ENCODE measurements at places on chromosomes 7 and 10.

- DNase-seq = no peak
These were observed 128.6 kb upstream of the MDFIC start for GRCh38 chr7:114793155-114793845.

DNA sequence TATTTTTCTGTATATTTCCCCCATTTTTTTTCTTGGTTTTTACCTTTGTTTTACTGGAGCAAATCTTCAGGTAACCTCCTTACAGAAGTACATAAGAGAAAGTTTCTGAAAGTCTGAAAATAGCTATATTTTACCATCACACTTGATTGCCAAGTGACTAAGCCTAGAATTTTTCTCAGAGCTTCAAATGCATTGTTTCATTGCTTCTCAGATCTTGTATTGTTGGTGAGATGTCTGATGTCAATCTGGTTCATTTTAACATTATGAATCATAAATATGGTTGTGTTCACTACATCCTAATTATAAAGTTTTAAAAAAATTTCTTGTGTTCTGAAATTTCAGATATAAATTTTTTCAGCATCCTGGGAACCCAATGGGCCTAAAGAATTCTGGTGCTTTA, 228.2 kb downstream of the AHR start:
- DNase-seq = no peak

DNA sequence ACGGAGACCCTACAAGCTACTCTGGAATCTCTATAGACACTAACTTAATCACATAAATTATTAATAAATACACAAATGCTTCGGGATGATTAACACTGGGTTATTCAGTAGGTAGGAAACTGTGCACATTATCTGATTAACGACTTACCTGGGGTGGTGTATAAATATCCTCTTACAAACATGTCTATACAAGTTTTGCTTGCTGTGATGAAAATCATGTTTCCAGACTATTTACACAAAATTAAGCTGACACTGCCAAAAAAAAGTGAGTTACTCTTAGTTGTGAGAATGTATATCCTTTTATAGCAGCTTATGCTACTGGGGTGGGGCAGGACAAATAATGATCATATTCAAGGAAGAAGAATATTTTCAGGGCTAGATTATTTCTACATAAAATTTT, 314.6 kb downstream of the C7orf25 start:
- no peak for DNase-seq

DNA sequence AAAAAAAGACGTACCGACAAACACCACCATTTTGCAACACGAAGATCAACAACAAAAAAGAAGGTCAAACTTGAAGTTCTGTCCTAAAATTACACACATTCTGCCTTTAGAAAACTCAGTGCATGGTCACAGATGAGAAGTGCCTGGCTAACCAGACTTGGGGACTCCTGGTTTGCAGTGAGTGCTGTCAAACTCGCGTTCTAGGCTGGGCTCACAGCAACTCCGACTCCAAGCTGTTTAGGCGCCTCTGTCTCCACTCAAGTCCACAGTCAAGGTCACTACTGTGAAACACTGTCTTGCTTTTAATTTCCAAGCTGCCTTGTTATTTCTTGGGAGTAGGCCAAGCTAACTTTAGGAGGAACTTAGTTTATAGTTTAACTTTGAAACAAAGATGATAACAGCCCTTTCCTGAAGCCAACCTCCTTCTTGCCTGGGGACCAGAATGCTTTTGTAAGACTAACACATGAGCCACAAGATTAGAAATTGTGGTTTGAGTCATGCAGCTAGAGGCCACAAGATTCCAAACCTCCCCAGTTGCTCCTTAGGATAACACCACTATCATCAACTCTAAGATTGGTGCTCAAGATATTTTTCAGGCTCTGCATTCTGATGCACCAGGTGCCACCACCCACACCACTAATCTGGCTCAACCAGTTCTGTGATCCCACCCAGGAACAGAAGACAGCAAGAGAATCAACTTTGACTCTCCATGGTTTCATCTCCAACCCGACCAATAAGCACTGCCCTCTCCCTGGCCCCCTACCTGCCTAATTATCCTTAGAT, 1.1 kb upstream of the DNAAF5 start:
- DNase-seq = no peak

GRCh38 chr10:13528875-13529713, at the start of gene BEND7:
BEND7 (minus strand) TSS chr10:13529014; CDS start chr10:13528533, 481 bp downstream.
- DNase-seq = no peak

GRCh38 chr7:84149573-84149972, 45.0 kb downstream of the SEMA3A start:
- no peak for DNase-seq

DNA sequence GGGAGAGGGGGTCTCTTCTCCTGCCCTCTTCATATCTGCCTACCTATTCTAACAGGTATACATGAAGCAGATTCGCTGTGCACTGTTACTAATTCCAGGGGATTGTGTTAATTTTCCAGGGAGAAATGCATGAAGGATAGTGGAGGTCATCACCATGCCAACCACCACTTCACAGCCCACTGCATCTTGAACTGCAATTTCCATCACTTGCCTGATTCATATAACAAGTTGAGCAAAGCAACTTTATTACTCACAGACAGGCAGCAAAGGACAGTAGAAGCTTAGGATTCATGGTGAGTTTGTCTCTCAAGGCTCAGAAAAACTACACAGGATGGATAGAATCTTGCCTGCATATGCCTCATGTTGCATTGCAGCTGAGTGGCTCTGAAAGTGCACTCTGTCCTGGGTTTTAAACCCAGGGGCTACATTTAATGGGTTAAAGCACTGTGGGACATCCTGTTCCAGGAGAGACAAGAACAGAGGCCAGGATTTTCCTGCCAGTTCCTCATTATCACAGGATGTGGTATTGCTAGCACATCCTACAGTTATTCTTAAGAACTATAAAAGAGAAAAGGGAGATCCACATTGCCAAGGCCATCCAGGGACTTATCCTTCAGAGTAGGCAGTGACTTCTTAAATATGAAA, 136.9 kb upstream of the PRSS1 start:
- DNase-seq = no peak

- DNase-seq = no peak
These were observed 4.7 kb downstream of the CACNB2 start for GRCh38 chr10:18144928-18145327.

GRCh38 chr10:58920655-58921003, 255.8 kb upstream of the PHYHIPL start:
- DNase-seq = no peak

DNA sequence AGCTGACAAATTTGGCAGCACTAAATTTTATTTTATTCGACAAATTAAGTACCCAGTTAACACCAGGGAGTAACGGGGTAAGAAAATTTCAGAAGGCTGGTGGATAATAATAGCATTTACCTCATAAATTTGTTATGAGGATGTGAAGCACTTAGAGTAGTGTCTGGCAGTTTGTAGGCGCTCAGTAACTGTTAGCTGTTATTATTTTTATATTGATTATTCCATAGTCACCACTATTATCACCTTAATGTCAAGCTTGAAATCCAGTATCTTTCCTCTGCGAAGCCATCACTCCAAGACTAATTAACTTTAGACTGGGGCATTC, 563 bp upstream of the COA1 start:
- DNase-seq = no peak

- no peak for DNase-seq
These were observed 25.6 kb downstream of the ADCYAP1R1 start for GRCh38 chr7:31077484-31078362.

- DNase-seq = no peak
These were observed 147.5 kb downstream of the RAB11FIP2 start for GRCh38 chr10:117899181-117899683.

DNA sequence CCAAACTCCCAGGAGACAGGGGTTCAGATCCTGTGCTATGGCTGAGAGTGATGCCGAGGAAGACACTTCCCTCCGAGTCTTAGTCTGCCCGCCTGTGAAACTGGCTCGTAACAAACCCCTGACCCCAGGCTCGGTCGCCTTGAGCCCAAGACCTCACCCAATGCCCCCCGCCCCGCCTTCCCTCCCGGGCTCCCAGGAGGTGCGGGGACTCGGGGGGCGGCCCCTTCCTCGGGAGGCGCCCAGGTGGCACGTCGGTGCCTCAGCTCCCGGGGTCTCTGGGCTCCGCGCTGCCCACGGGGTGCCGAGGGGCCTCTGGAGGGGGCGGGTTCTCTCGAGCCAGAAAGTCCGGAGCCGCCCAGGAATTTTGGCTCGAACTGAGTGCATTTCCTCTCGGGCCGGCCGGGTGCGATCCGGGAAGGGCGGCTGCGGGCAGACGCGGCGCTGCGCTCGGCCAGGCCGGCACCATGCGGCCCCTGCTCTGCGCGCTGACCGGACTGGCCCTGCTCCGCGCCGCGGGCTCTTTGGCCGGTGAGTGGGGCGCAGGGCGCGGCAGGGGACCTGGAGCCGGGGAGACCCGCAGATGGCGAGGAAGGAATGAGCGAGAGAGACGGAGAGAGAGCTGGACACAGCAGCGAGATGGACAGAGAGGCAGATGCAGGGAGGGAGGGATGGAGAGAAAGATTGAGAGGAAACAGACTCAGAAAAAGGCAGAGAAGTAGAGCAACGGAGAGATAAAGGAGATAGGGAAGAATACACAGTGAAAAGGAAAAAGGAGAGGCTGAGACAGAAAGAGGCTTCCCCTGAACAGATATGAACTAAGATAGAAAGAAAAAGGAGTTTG, at the start of gene PLAC9:
Gene PLAC9, plus strand, starts transcription at position 432 of the 841 bp plus-strand sequence. Its CDS starts 33 bp downstream, at position 465.
- no peak for DNase-seq

GRCh38 chr10:126734015-126734414, 63.5 kb upstream of the C10orf90 start:
- no peak for DNase-seq

DNA sequence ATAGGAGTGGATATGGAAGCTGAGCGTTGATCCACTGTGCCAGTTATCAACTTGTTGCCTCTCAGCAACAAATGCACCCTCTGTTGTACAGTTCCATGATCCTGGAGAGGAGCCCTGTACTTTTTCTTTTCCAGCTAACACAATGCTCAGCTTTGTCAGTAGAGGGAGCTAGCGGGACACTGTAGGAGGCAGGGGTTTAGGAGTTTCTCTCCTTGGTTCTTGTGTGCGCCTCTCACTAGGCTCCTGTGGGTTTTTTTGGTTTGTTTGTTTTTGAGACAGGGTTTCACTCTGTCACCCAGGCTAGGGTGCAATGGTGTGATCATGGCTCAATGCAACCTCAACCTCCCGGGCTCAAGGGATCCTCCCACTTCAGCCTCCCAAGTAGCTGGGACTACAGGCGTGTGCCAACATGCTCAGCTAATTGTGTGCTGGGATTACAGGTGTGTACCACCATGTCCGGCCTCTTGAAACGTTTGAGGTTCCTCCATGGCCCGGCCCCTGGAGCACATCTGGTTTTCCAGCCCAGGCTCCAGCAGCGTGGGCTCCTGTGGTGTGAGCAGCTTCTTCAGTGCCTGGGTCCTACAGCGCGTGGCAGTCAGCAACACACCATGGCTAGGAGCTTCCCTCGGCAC, 12.0 kb upstream of the MARVELD1 start:
- DNase-seq = no peak

DNA sequence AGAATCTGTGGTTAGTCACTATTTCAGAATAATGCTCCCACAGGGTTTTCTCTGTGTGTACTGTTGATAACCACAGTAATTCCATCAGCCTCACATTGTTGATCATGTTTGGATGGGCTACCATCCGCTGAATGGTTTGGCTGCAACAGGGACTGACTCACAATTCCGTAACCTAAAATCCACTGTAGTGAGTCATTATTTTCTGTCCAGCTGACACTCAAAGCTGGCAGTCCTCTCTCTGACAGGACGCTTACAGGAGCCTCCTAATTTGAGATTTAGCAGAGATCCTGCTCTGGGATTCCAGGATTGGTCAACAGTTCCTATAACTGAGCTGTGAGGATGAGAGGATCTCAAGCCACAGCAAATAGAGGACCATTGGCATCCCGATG, 32.7 kb downstream of the VWA2 start:
- DNase-seq = no peak

DNA sequence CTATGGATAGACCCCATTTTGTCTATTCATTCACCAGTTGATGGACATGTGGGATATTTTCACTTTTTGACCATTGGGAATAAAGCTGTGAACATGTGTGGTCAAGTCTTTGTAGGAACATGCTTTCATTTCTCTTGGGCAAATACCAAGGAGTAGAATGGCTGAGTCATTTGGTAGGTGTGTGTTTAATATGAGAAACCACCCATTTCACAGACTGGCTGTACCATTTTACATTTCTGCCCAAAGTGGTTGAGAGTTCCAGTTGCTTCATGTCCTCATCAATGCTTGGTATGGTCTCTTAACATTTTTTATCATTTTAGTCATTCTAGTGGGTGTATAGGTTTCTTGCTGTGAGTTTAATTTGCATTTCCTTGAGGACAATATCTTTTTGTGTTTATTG, 124.9 kb upstream of the RHEB start:
- DNase-seq = no peak

- no peak for DNase-seq
These were observed 371.5 kb upstream of the PODXL start for GRCh38 chr7:131927770-131928423.

DNA sequence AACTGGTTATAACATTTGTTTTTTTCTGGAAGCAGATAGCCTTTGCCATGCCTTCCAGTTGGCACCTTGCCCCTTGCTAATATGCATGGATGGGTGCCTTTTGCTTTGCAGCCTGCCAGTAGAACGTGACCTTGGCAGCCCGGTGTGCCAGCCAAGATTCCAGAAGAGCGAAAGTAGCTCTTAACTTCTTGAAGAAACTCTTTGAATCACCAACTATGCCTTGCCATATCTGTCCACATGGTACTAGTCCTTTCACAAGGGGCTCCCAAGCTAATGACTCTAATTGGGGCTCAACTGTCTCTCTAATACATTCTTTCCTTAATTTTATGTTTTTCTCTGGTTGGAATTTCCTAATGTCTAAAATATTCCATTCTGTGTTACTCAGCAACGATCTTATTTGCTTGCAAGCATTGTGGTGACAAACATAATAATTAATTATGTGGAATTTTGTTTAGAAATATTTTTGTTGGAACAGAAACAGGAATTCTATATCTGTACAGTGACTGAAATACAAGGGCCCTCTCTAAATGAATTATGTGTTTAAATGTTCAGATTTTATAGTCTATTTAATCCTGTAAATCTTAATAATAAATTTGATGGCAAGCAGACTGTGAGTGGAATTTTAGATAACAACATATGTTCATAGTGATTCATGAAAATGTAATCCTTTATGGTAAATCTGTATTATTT, 45.8 kb downstream of the HDAC9 start:
- peak; percentile 42 for DNase-seq

DNA sequence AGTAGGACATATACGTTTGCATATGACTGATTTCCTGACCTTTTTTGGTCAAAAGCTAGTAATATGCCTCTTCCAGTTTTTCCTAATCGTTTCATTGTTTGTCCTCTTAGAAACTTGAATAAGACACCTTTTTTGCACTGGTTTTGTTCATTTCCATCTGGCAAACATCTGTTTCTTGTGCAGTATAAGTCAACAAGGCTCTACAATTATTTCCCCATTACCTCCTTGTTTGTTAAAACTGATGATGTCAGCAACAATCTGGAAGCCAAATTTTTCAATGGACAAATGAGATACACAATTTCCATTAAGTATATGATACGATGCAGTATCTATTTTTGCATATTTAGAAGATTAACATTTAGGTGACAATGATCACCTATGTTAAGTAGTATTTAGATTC, 148.8 kb downstream of the NRBF2 start:
- no peak for DNase-seq
